ENCODE measurements at places on chromosomes 16 and 17. TPM values are rescaled to one million over a fixed set of nuclear protein-coding genes. Genes with fewer than 3 reads are reported as not detected.

The DNAH17 gene
- total RNA-seq, result not detected

The HNF1B gene
- 0.29 TPM for total RNA-seq

The EPX gene
- not detected for total RNA-seq

The KRTAP9-8 gene
- not detected for total RNA-seq

The PSMB10 gene
- 17.0 TPM for total RNA-seq

The CRYBA1 gene
- total RNA-seq, result not detected

The KRT14 gene
- 0.52 TPM for total RNA-seq

- DNase-seq, result no peak
Observed at GRCh38 chr16:6382924-6383459, 949.7 kb upstream of the RBFOX1 start.

DNA sequence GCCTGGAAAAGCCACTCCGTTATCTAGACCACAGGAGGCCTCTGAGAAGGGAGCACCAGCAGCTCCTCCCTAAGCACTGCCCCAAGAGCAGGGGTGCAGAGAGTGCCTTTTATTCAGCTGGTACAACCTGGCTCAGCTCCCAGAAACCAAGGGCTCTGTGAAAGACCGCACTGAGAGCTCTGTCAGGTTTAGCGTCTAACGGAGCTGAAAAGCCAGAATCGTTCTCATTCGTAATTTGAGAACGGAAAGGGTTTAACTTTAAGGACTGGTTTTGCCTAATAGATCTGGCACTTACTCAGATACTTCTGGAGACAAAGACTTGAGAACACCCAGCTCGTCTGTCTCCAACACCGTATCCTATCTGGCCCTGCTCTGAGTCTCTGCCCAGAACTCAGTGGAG lies 13.5 kb downstream of the MPG start:
- DNase-seq, result no peak

- no peak for DNase-seq
Observed at GRCh38 chr17:68328676-68329075, 37.4 kb downstream of the ARSG start.

GRCh38 chr17:72861811-72862210 lies 230.7 kb downstream of the SLC39A11 start:
- no peak for DNase-seq

GRCh38 chr17:63550817-63551639 lies 751 bp downstream of the DCAF7 start:
- DNase-seq, result no peak

DNA sequence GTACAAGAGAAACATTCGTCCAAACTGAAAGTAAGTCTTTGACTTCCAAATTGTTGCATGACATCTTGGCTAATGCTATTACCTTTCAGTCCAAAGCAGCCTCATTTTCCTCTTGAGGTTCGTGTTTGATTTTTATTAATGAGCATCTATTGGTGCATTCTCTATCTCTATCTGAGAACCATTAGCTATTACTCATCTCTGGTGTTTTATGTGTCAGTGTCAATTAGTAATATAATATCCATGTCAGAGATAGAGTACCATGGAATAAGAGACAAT lies 388.1 kb upstream of the GOT2 start:
- no peak for DNase-seq

- no peak for DNase-seq
Observed at GRCh38 chr16:60107437-60107836, 1373.3 kb upstream of the GOT2 start.

DNA sequence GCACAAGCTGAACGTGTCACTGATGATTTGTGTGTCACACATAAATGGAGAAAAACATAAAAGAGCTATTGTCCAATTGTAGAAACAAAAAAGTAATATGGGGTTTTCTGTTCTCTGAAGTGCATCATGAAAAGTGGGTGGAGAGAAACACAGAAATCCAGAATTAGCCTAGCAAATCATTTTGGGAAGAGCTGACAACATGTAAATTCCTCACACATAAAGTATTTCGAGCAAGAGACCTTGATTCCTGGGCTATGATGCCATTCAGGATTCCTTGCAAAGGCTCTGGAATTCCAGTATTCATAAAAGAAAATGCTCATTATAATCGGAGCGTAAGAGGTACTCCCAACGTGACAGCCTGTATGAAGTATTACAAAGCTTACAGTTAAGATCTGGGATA lies 1.1 kb downstream of the DCUN1D3 start:
- DNase-seq, result no peak

GRCh38 chr17:81034779-81035520 lies at the start of gene BAIAP2:
Gene BAIAP2 (plus strand): TSS chr17:81035151. CDS start chr17:81035255, 104 bp downstream.
- peak; percentile 96 for DNase-seq

DNA sequence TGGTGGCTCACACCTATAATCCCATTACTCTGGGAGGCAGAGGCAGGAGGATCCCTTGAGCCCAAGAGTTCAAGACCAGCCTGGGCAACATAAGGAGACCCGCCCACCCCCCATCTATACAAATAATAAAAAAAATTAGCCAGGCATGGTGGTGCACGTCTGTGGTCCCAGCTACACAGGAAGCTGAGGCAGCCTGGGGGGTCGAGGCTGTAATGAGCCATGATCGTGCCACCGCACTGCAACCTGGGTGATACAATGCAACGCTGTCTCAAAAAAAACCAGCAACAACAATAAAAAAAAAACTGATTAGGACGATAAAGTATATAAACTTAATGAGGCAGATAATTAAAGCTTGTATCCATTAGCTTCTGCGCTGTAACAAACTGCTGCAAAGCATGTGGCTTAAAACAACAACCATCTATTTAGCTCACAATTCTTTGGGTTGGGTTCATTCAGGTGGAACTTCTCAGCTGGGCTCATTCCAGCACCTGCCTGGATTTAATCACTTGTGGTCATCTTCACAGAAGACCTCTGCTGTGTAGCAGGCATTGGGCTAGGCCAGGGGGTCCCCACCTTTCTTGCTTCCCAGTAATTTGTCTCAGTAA lies 45.8 kb downstream of the LCMT1 start:
- DNase-seq, result no peak

- no peak for DNase-seq
Observed at GRCh38 chr17:28967221-28968135, 16.2 kb upstream of the PHF12 start.

- no peak for DNase-seq
Observed at GRCh38 chr16:85419503-85420408, 193.4 kb upstream of the GSE1 start.

GRCh38 chr16:56289862-56290261 lies 98.6 kb downstream of the GNAO1 start:
- DNase-seq, result no peak

DNA sequence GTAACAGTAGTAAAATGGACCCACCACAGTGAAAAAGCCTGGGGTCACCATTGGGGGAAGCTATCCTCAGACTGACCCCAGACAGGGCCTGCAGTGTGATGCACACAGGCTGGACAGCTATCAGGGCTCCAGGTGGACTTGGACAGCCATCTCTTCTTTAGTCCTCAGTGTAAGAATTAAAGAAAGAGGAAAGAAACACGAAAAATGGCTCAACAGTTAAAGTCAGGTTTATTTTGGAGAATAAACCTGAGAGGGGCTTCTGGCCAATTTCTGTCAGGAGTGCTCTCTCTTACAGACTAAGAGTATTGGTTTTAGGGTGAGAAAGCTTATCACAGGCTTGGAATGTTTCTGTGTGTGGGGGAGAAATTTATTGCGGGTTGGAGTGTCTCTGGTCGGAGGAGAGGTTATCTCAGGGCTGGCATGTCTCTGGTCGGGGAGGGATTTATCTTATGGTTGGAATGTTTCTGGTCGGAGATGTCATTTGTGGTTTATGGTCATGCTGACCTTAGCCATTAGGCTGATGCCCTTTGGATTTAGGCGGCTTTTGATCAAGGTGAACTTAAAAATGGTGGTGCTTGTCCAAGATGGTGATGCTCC lies 10.8 kb upstream of the B4GALNT2 start:
- DNase-seq, result no peak
